ENCODE measurements at places on chromosomes 11 and 22.

DNA sequence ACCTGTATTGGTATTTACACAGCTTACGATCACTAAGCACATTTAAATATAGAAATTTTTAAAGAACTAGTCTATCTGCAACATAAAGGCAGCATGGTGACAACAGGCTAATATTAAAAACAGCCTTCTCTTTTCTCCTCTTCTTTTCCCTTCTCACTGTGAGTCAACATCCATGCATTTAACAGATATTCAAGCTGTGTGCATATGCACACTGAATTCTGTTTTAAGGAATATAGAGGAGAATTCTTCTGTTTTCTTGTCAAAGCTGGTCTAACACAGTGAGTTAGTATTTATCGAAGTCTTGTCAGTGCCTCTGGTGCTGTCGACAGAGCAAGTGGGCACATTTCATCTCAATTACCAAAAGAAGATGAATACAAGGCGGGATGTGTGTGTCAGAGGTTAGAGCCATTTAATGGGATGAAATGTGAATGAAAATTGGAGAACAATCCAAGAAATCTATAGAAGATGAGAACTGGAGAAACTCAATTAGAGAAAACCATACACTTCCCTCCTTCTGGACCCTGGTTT is 282.3 kb downstream of the FAT3 start:
- DNase-seq: no peak

- DNase-seq: peak; percentile 27
Observed at GRCh38 chr11:15805726-15806125, 550.6 kb downstream of the SOX6 start.

- DNase-seq: no peak
Observed at GRCh38 chr11:62458212-62459002, 39.6 kb downstream of the SCGB1A1 start.

DNA sequence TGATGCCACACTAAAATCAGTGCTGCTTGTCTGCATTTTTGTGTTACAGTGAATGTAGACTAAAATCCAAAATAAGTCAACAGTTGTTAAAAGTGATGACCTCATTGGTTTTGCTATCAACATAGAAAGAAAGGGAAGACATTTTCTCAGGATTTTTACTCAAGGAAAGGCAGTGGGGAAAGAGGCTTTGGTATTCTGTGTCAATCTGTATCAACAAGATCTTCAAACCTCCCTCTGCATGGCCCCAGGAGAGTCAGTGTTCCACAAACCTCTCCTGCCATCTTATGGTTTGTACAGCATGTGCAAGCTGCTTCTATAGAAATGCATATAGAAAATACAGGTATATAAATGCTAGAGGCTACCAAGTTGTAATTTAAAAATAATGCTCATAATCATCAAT is 13.8 kb upstream of the OR51M1 start:
- no peak for DNase-seq

- DNase-seq: no peak
Observed at GRCh38 chr11:59262177-59262818, 49.6 kb upstream of the MPEG1 start.

DNA sequence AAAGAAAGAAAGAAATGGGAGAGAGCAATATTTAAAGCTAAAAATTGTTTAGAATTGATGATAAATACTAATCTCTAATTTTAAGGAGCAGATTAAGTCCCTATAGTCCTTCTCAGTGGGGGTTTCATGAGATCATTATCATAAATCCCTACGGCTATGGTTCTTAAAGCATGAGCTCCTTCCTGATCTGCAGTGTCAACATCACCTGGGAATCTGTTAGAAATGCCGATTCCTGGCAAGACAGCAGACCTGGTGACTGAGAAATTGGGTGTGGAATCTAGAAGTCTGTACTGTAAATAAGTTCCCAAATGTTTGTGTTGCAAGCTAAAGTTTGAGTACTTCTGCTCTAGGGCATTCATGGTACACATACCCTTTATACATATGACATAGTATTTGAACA is 12.6 kb downstream of the HIKESHI start:
- no peak for DNase-seq

DNA sequence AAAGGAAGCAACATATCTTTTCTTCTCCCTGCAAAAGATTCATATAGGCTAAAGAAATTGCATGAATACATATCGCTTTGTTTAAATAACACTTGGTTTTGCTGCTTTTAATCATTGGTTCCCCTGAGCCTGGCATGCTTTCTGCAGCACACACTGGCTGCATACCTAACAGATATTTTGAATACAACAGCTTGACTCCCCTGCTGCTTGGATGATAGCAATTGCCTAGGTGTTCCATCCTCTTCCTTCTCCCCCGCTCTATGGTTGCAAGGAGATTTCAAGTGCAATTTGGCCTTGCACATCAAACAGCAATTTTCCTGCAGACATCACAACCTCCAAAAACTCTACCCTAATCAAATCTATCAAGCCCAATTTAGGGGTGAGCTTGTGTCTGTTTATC is 430.0 kb downstream of the NTM start:
- DNase-seq: no peak

DNA sequence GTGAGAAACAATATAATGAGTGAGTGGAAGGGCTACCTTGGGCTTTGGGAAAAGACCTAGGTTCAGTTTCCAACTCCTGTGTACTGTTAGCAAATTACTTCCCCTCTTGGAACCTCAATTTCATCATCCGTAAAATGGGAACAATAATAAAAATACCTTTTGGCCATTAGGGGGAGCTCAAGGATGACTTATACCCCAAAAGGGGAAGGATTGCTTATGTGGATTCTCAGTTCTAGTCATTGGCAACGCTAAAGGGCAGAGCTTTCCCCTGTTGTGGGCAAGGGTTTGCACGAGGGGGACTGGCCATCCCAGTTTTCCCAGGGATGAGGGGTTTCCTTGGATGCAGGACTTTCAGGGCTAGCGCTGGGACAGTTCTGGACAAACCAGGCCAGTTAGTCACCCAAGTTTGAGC is 3.1 kb upstream of the COMMD9 start:
- no peak for DNase-seq

- DNase-seq: no peak
Observed at GRCh38 chr11:107218123-107219013, 200.1 kb upstream of the GUCY1A2 start.

DNA sequence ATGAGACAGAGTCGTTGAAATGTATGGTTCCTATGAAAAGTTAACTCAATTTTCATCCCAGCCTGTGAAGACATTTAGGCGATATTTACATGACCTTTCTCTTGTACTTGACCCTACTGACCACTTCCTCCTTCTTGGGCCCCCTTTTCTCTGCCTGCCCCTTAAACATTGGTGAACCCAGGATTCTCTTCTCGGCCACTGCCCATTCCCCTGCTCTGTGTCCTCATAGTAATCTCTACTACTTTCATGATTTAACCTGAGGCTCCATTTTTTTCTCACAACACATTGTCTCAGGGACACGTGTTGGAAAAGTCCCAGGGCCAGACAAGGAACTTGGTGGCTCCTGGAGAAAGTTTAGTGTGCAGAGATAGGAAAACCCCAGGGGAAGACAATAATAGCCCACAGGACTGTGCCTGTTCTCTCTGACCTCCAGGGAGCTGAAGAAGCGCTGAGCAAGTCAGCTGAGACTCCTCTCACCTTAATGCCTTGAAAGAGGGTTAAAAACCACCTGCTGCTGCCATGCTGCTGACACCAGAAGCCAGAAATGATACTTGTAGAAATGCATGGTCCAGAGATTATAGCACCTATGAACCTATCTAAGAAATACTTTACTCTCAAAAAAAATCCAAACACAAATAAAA is 42.5 kb upstream of the SPATA19 start:
- DNase-seq: no peak

GRCh38 chr11:69301455-69302401 is 7.8 kb downstream of the MYEOV start:
- no peak for DNase-seq

- DNase-seq: no peak
Observed at GRCh38 chr11:120365512-120365911, 29.3 kb downstream of the ARHGEF12 start.

DNA sequence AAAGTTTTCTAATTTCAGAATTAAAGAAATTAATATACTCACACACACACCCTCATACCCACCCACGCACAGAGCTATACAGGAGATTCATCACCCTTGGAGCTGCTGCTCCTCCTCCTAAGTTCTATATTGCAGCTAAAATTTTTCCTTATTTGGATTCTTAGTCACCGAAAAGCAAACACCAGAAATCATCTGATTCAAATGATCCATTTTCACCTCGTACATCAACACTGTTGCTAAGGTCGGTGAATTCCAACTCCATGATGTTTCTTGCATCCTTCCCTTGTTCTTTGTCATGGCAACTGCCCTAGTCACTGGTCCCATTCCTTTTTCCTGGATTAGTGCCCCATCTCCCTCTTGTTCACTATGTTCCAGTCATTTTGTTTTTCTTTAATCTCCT is 286.2 kb downstream of the GRM5 start:
- DNase-seq: no peak

DNA sequence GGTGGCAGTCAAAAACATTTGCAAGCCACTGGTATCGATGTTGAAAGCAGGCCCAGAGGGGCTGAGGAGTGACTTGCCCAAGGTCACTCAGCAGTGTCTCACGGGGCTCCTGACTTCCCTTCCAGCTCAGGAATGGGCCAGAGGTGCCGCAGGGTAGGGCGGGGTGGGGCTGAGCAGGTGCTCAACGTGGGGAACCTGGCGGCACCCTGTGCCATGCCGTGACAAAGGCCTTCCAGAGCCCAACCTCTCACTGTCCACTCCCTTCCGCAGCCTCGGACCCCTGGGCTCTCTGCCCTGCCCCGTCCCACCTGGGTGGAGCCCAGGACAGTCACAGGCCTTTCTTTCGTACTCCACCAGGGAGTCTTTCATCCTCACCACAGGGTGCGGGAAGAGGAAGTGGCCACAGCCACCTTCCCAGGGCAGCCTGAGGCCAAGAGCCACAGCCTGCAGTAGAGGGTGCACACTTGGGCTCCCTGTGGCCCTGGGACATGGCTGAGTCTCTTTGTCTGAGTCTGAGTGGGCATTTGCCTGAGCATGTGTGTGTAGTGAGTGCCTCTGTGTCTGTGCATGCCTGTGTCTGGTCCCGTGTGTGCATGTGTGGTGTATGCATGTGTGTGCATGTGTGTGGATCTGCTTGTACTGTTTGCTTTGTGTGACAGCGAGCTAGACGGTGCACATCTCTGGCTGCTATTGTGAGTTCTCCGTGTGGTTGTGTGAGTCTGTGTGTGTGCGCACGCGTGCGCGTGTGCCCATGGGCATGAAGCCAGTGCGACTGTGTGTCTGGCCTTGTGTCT is 6.0 kb upstream of the LIF start:
- DNase-seq: no peak

DNA sequence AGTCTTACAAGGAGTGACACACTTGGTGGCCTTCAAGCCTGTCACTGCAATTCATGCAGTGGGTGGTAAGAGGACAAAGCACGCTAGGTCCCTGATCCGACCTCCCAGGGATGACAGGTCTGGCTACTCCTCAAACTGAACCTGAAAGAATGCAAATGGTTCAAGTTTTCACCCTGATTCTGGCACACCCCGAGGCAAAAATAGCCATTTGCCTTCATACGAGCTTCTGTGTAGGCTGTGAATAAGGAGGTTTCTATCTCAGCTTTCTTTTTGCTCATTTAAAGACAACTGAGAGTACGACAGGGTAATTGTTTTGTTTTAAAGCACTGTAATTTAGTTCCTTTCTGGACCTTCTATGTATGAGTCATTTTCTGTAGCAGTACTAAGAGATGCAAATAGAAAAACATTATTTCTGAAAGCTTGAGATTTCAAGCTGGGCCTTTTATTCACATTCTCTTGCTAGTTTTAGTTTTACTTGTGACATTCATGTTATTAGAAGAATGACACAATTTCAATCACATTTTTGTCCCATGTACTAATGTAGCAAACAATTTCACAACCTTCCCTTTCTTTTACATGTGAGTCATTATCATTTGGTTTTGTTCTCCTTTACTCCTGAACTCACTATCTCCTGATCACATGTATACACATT is 56.6 kb upstream of the FDX1 start:
- no peak for DNase-seq

- no peak for DNase-seq
Observed at GRCh38 chr11:126924376-126925040, 76.1 kb downstream of the KIRREL3 start.

DNA sequence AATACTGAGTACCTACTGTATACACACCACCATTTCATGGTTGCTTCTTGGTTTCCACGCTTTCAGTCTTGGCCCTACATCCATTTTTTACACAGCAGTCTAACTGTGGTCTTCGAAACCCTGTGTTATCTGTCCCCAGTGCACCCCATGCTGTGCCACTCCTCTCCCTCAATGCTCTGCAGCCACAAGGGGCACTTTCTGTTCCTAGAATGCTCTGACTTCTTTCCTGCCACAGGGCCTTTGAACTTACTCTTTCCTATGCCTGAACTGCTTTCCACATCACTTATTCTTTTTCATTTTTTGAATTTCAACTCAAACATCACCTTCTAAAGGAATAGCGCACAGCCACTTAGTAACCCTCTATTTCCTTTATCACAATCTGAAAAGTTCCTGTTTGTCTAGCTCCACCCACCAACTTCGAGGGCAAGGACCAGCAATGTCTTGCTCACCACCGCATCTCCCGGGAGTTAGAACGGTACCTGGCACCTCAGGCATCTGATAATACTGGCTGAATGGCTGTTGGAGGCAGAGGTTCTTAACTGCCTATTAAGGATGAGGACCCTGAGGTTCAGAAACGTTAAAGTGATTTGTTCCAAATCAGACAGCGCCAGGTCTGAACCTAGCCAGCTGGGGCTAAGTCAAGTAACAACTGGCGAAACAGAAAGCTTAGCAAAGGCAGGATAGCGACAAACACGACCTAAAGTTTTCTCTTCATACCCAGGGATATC is 568 bp downstream of the ALG8 start:
- DNase-seq: no peak

DNA sequence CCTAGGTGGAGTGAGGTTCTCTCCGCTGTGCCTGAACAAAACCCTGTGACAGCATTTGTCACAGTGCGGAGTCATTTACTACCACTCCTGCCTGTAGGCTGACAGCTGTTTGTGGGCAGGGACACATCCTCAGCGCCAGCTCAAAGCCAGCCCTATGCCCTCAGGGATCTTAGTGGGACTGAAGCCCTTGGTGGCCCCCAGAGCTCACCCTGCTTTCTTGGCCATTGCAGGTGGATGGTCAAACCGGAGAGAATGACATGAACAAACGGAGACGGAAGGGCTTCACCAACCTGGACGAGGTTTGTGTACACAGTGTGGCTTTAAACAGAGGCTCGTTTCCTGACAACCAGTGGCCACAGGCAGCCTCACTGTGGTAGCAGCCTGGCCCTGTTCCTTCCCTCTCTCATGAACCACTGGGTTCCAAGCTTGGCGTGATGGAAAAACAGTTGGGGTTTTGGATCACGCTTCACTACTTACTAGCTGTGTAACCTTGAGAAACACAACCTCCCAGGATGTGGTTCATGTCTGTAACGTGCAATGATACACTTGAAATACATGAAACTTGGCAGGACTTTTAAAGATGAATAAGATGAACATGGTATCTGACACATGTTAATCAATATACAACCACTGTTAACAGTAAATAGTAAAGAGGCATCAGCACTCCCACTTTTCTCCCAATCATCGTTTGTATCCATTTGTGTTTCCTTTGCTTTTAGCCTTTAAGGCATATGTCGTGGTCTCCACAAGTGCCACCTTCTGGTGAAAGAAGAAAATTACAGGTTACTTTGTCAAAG is 125.8 kb downstream of the MICAL2 start:
- no peak for DNase-seq

Data from NCI-H1436 treated with DMSO at 0.1 percent for 48 hours (cell line).